Tibial nerve (tissue), 4 donors: ENCODE measurements at places on chromosomes 4 and X. TPM values are rescaled to one million over a fixed set of nuclear protein-coding genes. Genes with fewer than 3 reads are reported as not detected.
A peak's percentile ranks its signal among the peaks of the same experiment; 100 is the strongest.

Gene RTL3
- not detected for total RNA-seq

Gene TRPC5OS
- not detected for total RNA-seq

DNA sequence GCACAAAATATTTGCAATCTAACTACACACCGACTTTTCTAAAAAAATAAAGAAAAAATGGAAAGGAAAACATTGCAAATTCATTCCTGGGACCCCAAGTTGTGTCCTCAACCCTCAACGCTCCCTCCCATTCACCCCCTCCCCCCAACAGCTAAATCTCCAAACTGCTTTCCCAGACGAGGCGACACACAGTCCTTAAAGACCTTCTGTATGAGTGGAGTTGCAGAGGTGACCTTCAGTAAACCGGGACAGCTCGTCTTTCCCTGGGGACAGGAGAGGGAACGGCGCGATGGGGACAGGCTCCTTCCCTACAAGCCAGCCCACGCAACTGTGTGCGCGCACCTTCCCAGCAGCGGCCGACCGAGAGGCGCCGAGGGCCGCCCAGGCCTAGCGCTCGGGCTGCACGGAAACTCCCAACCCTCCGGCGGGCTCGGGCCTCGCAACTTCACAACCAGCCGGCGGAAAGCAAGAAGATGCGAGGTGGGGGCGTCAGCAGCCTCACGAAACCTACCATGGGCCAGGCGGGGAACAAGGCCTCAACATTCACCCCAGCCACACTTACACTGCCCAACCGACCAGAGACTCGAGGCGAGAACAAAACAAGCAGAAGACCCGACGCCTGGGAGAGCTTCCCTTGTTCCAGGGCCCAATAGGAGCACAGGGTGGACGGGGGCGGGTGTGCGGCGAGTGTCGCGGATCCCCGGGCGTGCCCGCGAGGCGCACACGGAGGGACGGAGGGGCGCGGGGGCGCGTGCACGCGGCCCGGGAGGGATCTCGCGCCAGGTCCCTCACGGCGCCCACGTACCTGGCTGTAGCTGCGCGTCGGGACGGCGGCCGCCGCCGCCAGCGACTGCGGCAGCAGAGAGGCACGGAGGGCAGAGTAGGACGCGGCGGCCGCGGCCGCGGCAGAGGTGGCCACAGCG is 763 bp downstream of the GRSF1 start:
- DNase-seq: peak; percentile 33

Gene ATP2B3
- total RNA-seq: not detected

Gene SPATA18
- total RNA-seq: 6.3 TPM

DNA sequence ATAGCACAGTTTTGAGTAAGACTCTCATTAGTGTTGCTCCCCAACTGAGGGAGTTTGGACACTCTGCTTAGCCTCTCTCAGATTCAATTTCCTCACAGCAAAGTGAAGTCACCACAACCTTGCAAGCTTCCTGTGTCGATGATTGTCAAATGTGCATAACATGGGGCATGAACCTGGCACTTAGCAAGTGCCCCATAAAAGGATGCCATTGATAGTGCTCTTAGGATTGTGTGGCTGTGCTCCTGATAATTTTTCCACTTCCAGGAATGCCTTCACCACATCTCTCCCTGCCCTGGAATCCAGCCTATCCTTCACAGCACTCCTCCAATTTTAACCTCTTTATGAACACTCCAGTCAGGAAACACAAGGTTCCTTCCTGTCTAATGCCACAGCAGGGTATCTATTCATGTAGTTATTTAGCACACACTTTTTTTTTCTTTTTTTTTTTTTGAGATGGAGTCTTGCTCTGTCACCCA is 309.4 kb downstream of the PPP3CA start:
- no peak for DNase-seq

Gene PDCL2
- total RNA-seq: not detected

- DNase-seq: peak; percentile 18
Observed at GRCh38 chrX:51496501-51497291, at the start of gene NUDT11. NUDT11 (minus strand) TSS chrX:51496592; CDS start chrX:51496444, 148 bp downstream.

- no peak for DNase-seq
Observed at GRCh38 chr4:185463541-185463940, 8.0 kb downstream of the CCDC110 start.

- no peak for DNase-seq
Observed at GRCh38 chr4:69894186-69894585, 34.2 kb upstream of the SULT1E1 start.

DNA sequence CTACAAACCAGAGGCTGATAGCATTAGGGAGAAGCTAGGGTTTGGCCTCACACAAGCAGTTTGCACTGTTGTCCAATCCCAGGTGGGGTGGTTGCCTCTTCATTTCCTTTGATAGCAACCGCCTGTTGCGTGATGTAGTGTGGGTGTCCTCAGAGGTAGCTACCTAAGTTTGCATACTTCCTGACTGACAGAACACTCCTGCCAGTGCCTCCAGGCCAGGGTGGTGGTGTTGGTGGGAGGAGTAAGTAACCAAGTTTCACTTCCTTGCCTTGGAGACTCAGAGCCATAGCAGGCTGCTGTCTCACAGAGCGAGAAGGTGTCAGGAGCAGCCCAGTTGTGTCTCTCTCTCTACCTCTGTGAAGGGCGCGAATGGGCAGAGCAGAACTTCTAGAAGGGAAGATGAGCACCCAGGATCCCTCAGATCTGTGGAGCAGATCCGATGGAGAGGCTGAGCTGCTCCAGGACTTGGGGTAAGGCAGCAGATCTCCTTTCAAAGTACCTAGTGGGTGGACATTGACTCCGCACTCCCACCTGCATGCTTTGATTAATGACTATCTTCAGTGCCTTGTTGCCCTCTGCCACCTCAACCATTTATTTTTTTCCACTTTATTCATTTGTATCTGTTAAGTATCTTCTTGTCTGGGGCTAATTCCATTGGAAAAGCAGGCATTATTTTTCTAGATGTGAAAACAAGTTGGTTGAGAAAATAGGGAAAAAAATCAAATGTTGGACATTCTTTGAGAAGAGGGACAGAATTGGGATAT is at the start of gene DAPP1:
Gene DAPP1, plus strand, starts transcription at position 283 of the 764 bp plus-strand sequence. Its CDS starts 87 bp downstream, at position 370.
- no peak for DNase-seq

Gene MTNR1A
- not detected for total RNA-seq

Gene MAMLD1
- 16.2 TPM for total RNA-seq

GRCh38 chr4:44777115-44777514 is 50.8 kb upstream of the GNPDA2 start:
- DNase-seq: no peak

- DNase-seq: no peak
Observed at GRCh38 chrX:45900766-45901615, 644.2 kb downstream of the ZNF674 start.

- DNase-seq: no peak
Observed at GRCh38 chr4:145557720-145558119, 61.5 kb upstream of the MMAA start.

Gene ODAM
- not detected for total RNA-seq

DNA sequence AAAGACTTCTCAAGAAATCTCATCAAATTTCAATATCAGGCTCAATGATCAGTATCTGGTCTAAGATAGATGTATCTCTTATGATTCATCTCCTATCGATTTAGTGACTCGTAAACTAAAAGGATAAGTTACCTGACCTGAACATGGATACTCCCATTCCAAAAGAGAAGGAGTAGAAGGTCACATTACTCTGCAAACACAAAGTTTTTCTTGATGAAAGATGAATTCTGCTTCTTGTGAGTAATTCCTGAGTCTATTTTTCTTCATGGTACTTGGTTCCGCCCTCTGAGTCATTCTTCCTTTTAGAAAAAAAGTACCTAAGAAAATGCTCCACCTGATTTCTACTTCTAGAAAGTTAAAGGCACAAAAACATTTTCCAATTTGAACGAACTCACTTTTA is 223.1 kb upstream of the SLIT2 start:
- DNase-seq: no peak

Gene RBM46
- total RNA-seq: 0.39 TPM

- DNase-seq: peak; percentile 71
Observed at GRCh38 chrX:48802089-48802904, 430 bp downstream of the HDAC6 start.

Gene BEX4
- total RNA-seq: 30.6 TPM

Gene HSFX1
- total RNA-seq: 2.0 TPM

Gene COMMD8
- total RNA-seq: 9.0 TPM

GRCh38 chr4:2251073-2251794 is 9.3 kb upstream of the HAUS3 start:
- peak; percentile 8 for DNase-seq

Gene XAGE2
- total RNA-seq: not detected
